ENCODE measurements at places on chromosomes 7 and 10.

DNA sequence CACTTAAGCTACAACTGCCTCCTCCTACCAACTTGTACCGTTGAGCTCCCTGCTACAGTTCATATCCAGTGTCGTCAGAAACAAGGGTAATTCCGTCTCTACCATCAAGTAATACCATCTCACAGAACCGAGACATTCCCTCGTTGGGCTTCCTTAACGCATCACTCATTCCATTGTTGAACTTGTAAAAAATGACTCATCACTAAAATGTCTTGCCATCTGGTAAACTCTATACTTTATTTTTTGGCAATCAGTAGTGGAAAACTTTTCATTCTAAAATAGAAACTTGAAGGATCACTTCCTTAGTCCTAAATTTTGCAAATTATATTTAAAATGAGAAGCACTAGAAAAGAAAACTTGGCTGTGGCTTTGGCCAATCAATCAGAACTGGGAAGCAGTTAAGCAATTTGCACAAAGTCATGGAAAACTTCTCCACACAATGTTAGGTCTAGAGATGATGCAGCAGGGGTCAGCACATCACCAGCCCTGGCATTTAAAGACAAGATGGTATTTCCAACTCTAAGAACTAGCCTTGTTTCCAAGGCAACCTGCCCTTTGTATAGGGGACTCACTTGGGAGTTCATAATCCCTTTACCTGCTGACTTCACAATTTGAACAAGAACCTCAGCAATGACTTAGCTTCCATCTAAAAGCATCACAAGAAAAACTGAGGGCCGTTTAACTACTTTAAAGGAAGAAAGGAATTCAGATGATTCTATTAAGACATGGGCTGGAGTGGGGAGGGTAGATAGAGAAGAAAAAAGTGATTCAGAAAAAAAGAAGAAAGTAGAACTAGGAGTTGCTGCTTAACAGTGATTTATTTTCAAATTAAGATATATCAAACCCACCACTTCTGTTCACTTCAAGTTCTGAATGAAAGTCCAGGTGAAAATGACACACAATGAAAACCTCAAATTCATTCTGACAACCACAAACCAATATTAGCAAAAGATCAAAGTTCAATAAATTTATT, 288.1 kb downstream of the PARD3 start:
- no peak for DNase-seq

DNA sequence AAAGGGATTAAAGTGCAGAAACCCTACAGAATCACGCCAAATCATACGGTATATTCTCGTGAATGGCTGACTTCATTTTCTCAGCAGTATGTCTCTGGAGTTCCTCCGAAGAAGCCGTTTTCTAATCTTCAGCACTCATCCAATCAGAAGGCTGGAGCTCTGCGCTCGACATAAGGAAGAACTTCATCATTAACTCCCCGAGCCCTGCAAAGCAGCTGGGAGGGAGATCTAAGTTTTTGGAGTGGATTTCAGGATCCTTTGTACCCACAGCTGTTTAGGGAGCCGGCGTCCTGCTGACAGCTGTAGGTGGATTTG, 40.7 kb upstream of the SDK1 start:
- no peak for DNase-seq

DNA sequence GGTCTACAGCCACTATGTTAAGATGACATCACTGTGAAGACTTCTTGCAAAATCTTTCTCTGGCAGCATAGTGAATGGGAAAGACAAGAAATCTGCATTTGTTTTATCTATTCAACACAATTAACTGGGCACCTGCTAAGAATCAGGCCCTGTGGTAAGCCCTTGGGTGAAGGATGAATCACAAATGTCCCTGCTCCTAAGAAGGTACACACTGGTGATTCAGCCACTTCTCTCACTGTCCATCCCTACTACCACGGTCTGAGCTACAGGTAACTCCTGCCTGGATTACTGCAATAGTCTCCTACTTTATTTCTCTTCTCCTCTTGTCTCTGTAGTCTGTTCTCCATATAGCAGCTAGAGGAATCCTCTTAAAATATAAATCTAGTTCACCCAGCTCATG, 116.1 kb downstream of the HIBADH start:
- DNase-seq, result no peak

GRCh38 chr10:128421371-128422160, 295.3 kb upstream of the MKI67 start:
- no peak for DNase-seq

DNA sequence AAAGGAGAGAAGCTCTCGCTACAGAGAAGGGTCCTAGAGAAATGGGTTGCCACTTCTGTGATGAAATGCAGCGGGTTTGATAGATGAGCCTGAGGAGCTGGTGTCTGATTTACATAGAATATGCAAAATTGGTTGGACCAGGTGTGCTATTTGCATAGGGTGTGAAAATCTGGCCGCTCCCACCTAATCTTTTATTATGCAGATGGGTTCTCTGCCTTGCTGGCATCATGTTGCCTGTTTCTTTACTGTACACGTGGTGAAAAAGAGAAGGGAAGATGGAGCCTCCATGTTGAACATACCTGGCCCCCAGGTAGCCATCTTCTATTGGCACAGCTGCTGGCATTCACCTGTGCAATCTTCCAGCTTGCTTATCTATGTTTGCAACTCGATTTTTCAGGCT, 212.2 kb downstream of the ANKRD7 start:
- no peak for DNase-seq

DNA sequence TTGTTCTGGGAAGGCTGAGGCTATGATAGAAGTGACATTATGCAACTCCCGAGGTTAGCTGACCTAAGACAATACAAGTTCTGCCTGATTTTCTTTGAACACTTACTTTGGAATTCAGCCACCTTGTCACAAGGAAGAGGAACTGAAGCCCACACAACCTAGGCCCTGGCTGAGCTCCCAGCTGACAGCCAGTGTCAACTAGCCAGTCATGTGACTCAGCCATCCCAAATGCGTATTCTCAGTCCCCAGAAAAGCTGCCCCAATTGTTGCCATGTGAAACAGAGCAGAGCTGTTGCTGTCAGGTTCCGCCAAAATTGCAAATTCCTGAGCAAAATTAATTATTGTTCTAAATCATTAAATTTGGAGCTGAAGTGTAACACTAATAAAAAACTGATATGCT, 1010.0 kb downstream of the XPNPEP1 start:
- DNase-seq, result no peak

DNA sequence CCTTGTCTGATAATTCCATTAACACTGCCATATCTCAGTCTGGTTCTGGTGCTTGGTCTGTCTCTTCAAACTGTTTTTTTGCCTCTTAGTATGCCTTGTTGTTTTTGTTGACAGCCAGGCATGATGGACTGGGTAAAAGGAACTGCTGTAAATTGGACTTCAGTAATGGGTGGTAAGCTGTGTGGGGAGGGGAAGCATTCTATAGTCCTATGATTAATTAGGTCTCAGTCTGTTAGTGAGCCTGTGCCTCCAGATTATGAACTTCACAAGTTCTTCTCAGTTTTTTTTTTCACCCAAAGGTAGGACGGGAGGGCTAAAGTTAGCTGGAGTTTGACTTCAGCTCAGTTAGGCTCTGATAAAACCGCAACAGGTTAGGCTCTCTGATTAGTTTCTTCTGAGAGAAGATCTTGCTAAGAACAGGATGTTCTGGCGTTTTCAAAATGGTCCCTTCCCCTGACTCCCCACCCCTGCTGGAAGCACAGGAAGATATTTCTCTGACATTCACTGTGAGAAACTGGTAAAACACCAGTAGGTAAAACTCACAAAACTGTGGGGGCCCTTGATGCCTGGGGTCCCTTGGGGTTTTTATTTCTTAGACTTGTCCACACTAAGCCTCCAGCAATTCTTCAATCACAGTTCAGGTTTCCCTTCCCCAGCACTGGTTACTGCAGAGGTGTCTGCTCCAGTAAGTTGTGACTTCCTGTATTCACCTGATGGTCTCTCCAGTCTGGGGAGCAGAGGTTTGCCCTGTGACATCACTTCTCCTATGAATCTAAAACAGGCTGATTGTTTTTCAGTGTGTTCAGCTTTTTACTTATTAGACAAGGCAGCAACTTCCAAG, 43.3 kb upstream of the CCDC71L start:
- no peak for DNase-seq

GRCh38 chr7:19522486-19522885, 186.4 kb downstream of the POLR1F start:
- DNase-seq, result no peak

GRCh38 chr7:140696680-140697446, at the start of gene NDUFB2:
Gene NDUFB2 (plus strand): TSS chr7:140696708. CDS start chr7:140696745, 37 bp downstream.
- DNase-seq, result peak; percentile 85
